AG20443 (cell line): ENCODE measurements at places on chromosomes 16 and 17.

- no peak for DNase-seq
These were observed 126.0 kb upstream of the ERCC4 start for GRCh38 chr16:13793841-13794409.

GRCh38 chr16:5166486-5166885 lies 68.9 kb upstream of the EEF2KMT start:
- DNase-seq = no peak

GRCh38 chr17:18925187-18925586 lies 26.8 kb upstream of the SLC5A10 start:
- no peak for DNase-seq

DNA sequence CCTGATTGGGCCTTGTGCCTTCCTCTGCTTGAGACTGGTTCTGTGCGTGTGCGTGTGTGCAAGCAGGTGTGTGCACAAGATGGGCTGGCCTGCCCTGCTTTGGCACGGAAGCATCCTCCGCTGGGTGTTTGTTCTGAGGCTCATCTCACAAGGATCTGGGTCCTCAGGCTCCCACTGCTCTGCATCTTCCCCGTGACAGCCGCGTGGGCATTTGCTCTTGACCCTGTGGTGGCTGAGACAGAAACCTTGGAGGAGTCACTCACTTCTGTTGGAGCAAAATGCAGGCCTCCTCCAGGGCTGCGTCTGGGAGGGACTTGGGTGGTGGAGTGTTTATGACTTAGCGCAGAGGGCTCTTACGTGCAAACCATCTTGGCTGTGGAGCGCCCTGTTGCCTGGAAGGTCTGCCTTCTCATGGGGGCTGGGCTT lies 119.2 kb downstream of the RPTOR start:
- DNase-seq = peak; percentile 77

DNA sequence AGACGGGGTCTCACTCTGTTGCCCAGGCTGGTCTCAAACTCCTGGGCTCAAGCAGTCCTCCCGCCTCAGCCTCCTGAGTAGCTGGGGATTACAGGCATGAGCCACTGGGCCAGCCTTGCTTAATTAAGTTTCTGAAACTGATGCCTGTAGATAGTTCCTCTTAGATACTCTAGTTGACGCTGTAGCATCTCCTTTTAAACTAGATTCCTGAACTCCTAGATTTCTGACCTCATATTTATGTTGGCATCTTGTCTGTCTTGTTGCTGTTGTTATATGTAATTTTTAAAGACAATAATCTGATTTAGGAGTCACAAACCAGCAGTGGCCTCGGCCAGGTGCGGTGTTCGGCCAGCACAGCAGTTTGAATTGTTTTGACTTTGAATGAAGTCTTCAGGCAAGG lies 37.5 kb downstream of the DHRS7B start:
- DNase-seq = no peak

DNA sequence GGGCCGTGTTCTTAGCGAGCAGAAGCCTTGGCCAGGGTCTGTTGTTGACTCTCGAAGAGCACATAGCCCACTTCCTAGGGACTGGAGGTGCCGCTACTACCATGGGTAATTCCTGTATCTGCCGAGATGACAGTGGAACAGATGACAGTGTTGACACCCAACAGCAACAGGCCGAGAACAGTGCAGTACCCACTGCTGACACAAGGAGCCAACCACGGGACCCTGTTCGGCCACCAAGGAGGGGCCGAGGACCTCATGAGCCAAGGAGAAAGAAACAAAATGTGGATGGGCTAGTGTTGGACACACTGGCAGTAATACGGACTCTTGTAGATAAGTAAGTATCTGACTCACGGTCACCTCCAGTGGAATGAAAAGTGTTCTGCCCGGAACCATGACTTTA lies 18.5 kb downstream of the RSPRY1 start:
- DNase-seq = no peak

DNA sequence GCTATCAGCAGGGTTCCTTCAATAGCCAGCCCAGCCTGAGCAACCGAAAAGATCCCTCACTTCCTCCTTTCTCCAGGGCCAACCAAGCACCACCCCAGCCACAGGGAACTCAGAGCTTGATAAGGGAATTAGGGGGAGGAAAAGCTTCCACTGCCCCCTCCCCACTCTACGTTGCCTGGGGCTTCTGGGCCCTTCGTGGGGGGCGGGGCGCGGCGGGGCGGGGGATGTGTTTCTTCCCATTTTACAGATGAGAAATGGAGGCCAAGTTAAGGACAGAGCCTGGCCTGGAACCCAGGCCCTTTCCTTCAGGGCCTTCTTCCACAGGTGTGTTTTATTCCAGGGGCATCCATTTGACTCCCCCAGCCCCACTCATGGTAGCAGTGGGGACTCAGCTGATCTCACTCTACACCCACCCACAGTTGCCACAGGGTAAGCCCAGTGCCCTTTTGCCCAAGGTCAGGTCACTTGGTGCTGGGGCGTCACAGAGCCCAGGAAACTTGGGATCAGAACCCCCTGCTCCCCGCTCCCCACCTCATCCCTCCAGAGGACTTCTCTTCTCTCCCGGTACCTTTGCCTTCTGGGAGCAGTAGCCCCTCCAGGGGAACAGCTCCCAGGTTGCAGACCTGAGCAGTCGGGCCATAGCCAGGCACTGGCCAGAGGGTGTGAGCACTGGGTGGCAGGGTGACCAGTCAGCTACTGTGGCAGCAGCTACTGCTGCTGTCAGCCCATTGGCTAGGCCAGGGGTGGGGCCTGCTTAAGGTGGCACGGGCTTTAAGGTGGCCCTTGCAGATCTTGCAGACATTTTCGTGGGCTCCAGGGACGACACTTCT lies at the start of gene LDHD:
Gene LDHD, minus strand, starts transcription at position 700 of the 830 bp plus-strand sequence. Its CDS starts 60 bp downstream, at position 640.
- peak; percentile 92 for DNase-seq

GRCh38 chr16:18803569-18804462 lies 2.5 kb upstream of the ARL6IP1 start:
- DNase-seq = no peak
